Right renal pelvis (tissue), 4 donors: ENCODE measurements at places on chromosomes 3 and 15.

DNA sequence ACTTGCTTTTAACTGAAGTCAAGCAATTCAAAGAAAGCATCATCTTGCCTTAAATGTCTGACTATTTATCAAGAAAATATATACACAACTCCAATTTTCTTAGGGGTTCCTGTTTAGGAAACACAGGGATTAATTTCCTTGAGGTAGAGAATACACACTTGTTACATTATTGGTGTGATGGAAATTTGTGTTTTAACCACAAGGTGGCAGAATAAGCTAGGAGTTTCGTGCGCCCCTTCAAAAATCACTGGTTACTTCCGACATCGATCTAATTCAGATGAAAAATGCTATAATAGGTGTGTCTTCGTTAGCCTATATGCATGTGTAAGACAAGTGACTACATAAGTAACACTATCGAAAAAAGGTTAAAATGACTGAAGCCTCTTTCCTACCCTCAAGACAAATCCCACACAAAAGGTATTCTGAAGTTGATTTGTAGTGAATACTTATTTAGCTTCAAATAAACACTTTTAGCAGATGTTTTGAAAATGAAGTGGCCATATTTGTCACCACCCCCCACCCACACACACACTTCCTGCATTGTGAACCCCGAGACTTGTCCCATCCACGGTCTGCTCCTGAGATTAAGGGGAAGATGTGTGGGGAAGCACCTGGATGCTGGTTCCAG, 246.5 kb downstream of the ROBO1 start:
- DNase-seq = peak; percentile 34

DNA sequence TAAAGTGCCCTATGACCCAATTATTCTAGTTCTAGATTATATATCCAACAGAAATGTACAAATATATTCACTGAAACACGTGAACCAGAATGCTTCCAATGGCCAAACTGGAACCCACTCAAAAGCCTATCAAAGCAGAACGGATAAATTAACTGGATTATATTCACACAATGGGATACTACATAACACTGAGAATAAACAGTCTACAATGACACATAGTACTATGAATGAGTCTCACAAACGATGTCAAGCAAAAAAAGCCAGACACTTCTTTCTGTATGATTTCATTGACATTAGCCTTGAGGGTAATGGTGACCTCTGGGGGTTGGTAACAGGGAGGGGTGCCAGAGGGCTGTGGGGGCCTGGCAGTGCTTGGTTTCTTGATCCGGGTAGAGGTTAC, 50.9 kb upstream of the HACD2 start:
- DNase-seq = no peak

GRCh38 chr15:90456236-90456635, 68.2 kb downstream of the IQGAP1 start:
- DNase-seq = no peak

DNA sequence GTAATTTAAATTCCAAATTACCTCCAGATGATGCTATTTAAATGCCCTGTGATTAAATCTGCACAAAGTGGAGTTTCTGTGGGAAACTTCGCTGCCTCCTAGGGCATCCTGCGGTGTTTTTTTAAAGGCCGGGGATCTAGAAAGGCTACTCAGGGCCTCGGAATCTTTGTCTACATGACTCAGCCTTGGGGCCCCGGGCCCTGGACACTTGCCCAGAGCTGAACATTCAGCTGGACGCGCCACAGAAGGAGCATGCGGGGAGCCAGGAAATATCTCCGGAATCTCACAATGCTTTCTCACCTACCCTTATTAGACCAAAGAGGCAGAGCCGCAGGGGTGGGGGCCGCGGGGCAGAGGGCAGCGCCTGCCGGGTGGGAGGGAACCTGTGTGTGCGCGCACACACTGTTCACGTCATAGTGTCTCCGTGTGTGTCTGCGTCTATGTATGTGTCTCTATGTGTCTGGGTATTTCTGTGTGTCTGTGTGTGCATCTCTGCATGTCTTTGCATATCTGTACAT, 145.5 kb upstream of the TPM1 start:
- peak; percentile 56 for DNase-seq

- no peak for DNase-seq
These were observed 317.8 kb downstream of the LPP start for GRCh38 chr3:188471723-188472122.

GRCh38 chr3:169266351-169266750, 397.2 kb downstream of the MECOM start:
- no peak for DNase-seq

DNA sequence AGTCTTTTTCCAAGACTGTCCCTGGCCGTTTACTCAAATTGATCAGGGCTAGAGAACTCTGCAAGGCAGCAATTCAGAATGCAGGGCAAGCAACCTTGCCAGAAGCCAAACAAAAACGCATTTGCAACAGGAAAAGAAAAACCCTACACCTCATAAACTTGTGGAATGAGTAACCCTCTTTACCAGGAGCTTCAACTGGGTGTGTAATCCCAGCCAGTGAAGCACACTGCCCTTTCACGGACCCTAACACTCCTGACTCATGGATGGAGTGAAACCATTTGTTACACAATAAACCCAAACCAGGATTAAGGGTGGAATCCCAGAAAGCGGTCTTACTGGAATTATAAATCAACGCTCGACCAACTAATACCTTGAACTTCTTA, 14.8 kb upstream of the LDHAL6B start:
- no peak for DNase-seq

- DNase-seq = no peak
These were observed 14.7 kb downstream of the FAM107A start for GRCh38 chr3:58562498-58562897.

- DNase-seq = peak; percentile 33
These were observed 47.7 kb upstream of the FMN1 start for GRCh38 chr15:33242165-33242564.

DNA sequence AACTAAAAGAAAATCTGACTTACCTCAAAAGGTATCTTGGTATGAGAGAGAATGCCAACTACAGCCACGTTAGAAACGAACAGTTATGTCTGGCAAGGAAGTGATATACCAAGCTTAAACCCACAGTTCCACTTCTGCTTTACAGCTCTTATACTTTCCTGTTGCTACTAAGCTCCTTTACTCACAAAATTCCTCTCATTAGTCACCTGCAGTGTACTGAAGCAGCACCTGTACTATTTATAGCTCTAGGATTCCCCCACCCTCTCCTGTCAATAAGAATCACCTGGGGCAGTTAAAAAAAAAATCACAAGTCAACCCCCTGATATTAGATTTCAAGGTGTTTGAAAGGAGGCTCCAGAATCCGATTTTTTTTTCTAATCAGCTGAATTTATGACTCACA, 2.9 kb upstream of the TMEM266 start:
- no peak for DNase-seq

DNA sequence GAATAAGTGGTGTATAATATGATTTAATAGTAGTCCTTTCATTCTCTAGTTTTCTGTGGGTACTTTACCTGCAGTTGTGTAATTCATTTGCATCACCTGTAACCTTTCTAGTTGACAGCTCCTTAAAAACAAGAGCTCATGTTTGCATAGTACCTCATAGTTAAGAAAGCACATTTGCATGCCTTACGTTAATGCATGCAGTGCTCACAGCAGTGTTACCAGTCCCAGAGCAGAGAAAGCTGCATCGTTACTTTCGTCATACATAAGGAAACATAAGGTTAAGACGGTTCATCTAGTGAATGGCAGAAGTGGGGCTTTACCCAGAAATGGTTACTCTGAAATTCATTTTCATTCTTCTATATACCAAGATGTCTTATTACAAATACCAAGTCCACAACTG, 111.3 kb downstream of the AKAP13 start:
- DNase-seq = no peak

DNA sequence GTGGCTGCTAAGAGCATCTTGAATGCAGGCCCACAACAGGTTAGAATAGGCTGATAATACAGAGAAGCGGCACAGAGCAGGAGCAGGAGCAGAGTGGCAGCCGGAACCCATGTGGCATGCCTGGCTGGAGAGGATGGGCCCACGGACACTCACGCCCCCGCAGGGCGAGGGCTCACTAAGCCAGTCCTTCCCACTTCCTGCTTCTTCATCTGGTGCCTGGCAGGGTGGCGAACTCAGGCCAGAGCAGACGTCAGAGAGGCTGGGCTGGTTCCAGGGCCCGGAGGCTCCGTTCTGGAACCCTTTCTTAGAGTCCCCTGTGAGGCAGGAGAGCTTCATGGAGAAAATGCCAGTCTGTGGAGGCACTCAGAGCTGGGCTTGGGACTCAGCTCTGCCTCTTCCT, 195.1 kb downstream of the NTRK3 start:
- no peak for DNase-seq

GRCh38 chr3:30547716-30548115, 58.7 kb upstream of the TGFBR2 start:
- no peak for DNase-seq

- DNase-seq = no peak
These were observed 82.5 kb downstream of the ADAMTS17 start for GRCh38 chr15:100259266-100259665.

GRCh38 chr3:127002195-127003174, 19.6 kb downstream of the PLXNA1 start:
- DNase-seq = peak; percentile 71

- no peak for DNase-seq
These were observed 129.2 kb upstream of the DPH6 start for GRCh38 chr15:35674873-35675781.

GRCh38 chr15:84949043-84949442, 32.6 kb upstream of the PDE8A start:
- no peak for DNase-seq

DNA sequence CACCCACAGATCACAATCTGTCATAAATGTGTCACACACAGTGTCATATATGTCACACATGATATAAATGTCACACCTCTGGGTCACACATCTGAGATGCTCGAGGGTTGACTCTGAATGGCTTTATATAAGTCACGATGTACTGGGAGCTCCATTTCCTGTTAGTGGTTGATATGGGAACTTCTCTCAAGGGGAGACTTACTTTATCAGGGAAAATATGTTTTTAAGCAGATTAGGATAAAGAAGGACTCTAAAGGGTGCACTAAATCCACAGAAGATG, 83.9 kb upstream of the MEF2A start:
- no peak for DNase-seq

- no peak for DNase-seq
These were observed 93.9 kb downstream of the ABHD5 start for GRCh38 chr3:43784640-43785011.

GRCh38 chr3:126438746-126439145, 36.9 kb downstream of the ZXDC start:
- DNase-seq = no peak

GRCh38 chr3:131546441-131546840, 43.7 kb upstream of the MRPL3 start:
- no peak for DNase-seq

DNA sequence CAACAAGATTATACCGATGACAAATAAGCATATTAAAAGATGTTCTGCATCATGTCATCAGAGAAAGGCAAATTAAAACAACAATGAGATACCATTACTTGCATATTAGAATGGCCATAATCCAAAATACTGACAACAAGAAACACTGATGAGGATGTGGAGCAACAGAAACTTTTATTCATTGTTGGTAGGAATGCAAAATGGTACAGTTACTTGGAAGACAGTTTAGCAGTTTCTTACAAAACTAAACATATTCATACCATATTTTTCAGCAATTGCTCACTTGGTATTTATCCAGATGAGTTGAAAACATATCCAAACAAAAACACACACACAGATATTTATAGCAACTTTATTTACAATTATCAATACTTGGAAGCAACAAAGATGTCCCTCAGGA, 160.9 kb upstream of the MME start:
- DNase-seq = no peak

DNA sequence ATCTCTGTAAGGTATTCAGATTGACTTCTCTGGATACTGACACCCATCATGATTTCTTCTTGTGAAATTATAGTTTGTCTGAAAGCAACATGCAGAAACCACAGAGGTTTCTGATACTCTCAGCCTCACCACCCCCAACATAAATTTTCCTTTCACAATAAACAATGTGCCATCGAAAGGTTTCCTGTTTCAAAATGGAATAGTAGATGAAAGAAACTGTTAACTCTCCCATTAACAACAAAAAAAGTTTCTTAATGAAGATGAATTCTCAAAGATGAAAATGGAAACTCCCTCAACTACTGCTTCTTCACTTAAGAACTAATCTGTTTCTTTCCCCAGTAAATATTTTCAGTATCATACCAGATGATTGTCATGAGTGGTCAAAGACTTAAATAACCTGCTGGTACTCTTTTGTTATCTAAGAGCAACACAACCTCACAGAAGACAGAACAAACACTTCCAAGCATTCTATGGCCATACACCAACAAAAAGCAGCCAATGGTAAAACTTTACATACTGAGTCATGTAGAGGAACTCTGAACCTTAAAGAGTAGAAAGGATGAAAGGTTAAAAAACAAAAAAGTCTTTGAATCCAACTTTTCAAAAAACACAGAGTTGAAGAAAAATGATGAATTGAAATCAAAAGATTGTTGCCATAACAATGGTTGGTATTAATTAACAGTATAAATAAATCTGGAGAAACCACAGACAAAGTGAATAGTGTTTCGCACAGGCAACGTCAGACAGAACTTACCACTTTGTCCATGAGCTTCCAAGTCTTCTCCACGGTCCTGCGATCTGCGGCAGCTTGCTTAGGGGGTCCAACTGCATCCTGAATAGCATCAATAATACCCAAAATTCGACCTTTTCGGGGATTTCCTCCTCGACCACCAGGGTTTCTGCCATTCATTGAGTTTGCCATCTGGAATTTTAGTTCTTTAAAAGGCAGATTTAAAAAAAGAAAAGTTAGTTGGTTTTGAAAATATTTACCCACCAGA, 1.9 kb downstream of the CBLB start:
- no peak for DNase-seq

GRCh38 chr3:156643729-156644389, 30.5 kb upstream of the TIPARP start:
- DNase-seq = no peak

- no peak for DNase-seq
These were observed 1.3 kb downstream of the ST3GAL6 start for GRCh38 chr3:98764472-98764884.

- DNase-seq = no peak
These were observed 8.7 kb downstream of the SEMA3F start for GRCh38 chr3:50163572-50164455.

DNA sequence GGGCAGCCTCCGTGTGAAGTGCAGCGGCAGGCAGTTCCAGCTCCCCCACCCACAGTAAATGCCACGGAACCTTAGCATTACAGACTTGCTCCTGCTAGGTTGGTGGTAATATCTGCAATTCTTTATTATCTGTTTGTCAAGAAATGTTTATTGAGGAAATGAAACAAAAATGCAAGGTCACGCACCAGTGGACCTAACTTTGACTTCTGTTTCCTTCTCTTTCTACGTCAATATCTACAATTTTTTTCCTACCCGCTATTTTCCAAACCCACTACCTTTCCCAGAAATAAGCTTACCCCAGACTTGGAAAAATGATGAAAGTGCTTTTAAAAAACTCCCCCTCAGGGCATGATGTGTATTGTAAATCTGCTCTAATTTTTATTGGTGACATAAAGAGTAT, 18.9 kb downstream of the ILDR1 start:
- no peak for DNase-seq
